ENCODE measurements at places on chromosomes 7 and 10.

- DNase-seq, result no peak
Measured at GRCh38 chr10:127912607-127913367, 5.9 kb downstream of the PTPRE start.

- no peak for DNase-seq
Measured at GRCh38 chr10:93154531-93154930, 80.8 kb downstream of the CYP26A1 start.

- no peak for DNase-seq
Measured at GRCh38 chr7:158963771-158964241, 107.4 kb downstream of the DYNC2I1 start.

DNA sequence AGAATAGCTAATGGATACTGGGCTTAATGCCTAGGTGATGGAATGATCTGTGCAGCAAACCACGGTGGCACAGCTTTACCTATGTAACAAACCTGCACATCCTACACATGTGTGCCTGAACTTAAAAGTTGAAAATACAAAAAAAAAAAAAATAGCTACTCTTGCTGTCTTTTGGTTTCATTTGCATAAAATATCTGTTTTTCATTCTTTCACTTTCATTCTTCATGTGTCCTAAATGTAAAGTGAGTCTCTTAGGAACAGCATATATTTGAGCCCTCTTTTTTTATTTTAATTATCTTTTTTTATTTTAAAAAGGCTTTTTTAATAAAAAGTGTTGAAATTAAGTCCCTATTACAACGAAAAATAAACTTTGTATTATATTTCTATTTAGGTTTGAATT, 836.1 kb upstream of the KCND2 start:
- DNase-seq, result no peak

- DNase-seq, result no peak
Measured at GRCh38 chr7:103525937-103526336, 79.9 kb upstream of the SLC26A5 start.

DNA sequence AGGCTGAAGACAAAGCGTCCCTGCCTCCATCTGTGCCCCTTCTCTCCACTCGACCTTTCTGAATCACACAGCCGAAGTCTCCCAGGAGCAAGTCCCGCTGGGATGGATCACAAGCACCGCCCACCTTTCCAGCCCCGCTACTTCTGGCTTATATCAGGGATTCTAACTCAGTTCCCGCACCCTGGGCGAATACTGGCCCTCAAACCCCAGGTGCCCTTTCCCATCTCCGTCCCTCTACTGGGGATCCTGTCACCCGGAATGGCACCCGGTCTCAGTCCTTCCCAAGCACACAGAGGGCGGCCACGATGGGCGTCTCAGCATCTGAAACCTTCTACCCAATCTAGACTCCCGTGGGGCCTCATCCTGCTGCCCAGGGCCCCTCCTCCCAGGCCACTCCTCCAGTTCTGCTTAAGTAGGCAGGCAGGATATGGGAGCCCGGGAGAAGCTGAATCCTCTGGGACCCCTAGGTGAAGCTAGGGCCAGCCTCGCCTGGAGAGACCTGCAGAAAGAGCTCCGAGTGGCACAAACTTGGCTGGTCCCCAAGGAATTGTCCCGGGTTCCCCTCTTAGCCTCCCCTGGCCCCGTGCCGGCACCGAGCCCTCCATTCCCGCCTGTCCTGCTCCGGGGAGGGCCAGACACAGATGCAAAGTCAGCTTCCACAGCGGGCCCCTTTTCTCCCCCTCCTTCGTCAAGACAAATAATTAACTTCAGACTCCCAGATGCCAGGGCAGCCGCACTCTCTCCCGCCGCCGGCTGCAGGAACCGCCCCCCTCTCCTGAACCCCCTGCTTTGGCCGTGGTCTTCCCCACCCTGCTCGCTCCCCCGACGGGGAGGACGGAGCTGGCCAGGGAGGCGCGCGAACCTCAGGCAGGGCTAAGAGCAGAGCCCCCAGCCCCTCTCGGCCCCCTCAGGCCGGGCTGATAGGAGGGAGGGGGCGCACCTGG, 612 bp downstream of the KCP start:
- peak; percentile 70 for DNase-seq

DNA sequence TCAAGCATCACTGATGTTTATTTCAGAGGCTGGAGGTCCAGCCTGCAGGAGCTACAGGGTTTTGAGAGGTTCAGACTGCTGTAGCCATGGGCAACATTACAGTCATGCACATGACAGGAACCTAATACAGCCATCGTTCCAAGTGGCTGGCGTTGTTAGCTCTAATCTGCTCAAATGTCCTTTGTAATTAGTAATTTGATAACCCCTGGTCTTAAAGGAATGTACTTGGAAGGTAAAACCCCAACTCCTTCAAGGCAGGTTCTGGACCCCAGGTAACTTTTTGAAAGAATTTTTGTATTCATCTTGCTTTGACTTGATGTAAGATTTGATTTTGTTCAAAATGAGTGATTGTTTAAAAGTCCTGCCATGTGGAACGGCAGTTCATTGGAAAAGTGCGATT, 34.7 kb upstream of the FOXI2 start:
- no peak for DNase-seq

GRCh38 chr10:6298428-6298827, 95.7 kb downstream of the PFKFB3 start:
- no peak for DNase-seq

DNA sequence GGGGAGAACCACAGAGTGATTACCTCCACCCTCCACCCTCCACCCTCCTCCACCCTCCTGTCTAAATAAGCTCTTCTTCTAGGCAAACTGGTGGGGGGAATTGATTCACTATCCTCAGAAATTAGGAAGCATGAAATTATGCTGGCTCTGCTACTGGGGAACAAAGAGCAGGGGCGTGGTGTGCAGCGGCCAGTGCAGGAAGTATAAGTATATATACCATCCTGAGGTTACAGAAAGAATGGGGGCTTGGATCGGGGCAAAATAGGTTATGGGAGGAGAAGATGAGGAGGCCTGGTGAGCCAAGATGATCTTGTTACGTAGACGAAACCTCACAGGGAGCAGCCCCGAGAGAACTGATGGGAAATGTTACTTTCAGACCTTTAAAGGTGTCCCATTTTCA, 49.1 kb downstream of the SYPL1 start:
- no peak for DNase-seq

GRCh38 chr10:21315645-21316220, 209.7 kb downstream of the SKIDA1 start:
- DNase-seq, result peak; percentile 84

DNA sequence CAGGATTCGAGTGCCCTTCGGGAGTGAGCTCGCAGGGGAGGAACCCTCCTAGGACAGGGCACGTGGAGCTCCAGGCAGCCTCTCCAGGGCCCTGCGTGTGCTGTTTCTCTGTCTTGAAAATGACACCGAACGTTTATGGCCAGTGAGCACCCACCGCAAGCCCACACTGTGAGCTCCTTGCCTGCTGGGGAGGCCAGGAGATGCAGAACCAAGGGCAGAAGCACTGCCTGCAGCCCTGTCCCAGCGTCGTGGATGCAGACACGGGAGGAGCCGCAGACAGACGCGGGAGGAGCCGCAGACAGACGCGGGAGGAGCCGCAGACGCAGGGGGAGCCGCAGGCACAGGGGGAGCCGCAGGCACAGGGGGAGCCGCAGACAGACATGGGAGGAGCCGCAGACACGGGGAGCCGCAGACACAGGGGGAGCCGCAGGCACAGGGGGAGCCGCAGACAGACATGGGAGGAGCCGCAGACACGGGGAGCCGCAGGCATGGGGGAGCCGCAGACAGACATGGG, 314.4 kb downstream of the PTPRN2 start:
- no peak for DNase-seq

GRCh38 chr10:33092596-33092995, 134.6 kb upstream of the ITGB1 start:
- no peak for DNase-seq

DNA sequence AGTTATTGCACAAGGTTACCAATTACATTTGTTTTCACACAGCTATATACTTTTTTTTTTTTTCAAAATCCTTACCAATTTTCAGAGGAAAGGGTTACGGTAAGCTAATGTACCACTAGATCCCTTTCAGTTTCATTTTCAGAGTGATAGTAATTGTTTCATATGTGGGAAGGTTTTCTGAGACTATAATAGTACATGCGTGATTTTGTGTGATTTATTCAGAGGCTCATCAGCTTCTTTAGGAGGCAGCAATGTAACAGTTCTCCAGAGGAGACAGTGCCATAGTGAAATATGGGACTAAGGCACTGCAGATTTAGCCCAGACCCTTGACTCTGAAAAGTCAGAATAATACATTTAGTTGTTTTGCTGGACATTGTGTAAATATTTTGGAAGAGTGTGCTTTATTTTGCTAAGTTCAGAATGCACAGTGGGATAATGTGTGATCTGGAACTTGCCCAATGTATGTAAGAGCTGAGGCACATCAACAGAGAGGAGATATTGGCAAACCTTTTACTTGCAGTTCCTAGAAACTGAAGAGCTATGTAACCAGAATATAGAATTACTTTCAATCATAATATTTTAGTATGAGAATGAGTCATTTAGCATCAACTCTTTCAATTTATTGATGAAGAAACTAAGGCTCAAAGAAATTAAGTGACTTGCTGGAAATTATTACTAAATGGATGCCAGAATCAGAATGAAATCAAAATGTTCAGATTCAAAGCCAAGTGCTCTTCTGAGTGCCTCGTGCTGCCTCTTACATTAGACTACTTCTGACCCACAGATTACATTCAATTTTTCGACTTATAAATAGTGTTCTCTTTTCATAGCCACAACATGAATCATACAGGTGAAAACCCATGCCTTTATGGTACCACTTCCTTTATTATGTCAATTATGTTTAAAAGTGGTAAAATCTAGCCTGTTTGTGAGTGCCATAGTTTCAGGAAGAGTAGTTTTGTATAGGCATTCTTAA, 207.7 kb upstream of the TEX47 start:
- no peak for DNase-seq

GRCh38 chr10:102368077-102368476, 27.4 kb upstream of the NFKB2 start:
- DNase-seq, result no peak

- no peak for DNase-seq
Measured at GRCh38 chr7:18461785-18462467, 33.6 kb upstream of the HDAC9 start.
